ENCODE measurements at places on chromosomes 3 and 15. TPM values are rescaled to one million over a fixed set of nuclear protein-coding genes. Genes with fewer than 3 reads are reported as not detected.

The APOD gene
- 99.8 TPM for polyA plus RNA-seq

The KBTBD13 gene
- polyA plus RNA-seq = 1.2 TPM

The ITPR1 gene
- 26.5 TPM for polyA plus RNA-seq

The HOMER2 gene
- polyA plus RNA-seq = 18.7 TPM

The HESX1 gene
- polyA plus RNA-seq = 6.4 TPM

Data from testis (tissue), 5 donors.